ENCODE measurements at places on chromosomes 2 and 18.

- DNase-seq = no peak
These were observed at the start of gene FBXO41 for GRCh38 chr2:73284296-73285158. Gene FBXO41 (minus strand): TSS chr2:73284478. CDS start chr2:73269630, 14,848 bp downstream.

- DNase-seq = no peak
These were observed 23.7 kb upstream of the MYO5B start for GRCh38 chr18:50218432-50219197.

DNA sequence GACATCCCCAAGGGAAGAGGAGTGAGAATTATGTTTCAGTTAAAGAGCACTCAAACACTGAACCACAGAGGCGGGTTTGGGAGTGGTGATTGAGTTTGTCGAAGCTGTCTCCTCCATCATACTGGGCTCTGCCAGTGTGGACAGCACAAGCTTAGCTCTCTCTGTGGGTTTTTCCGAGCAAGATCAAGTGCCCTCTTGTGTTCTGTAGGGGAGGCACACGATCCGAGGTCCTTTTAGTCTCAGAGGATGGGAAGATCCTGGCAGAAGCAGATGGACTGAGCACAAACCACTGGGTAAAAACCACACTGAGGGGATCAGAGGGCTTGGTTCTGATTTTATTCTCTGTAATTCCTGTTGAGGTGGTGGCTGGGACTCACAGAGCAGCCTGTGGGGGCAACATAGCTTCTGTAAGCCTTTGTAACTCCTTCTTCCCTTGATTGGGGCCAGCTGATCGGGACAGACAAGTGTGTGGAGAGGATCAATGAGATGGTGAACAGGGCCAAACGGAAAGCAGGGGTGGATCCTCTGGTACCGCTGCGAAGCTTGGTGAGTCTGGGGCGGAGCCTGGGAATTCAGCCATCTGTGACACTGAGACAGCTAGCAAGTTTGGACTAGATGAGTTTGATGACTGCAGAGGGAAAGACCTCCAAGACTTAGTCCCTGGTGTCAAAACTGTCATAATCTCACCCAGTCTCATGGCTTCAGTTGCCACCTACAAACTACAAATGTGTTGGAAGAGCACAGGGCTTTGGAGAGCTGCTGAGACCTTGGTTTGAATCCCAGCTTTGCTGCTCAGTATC is 2.0 kb downstream of the NAGK start:
- no peak for DNase-seq

DNA sequence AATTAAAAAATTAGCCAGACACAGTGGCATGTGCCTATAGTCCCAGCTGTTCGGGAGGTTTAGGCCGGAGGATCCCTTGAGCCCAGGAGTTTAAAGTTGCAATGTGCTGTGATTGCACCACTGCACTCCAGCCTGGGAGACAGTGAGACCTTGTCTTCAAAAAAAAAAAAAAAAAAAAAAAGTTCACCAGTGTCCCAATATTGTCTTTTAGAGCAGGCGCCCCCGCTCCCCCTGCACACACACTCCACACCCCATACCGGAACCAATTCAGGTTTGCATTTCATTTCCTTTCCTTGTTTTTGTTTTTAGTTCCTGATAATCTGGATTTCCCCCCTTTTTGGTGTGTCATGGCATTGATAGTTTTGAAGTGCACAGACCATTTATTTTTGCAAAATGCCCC is 10.4 kb downstream of the TMEM87B start:
- DNase-seq = no peak

GRCh38 chr2:10584843-10585475 is 104.8 kb downstream of the NOL10 start:
- no peak for DNase-seq

GRCh38 chr2:38095996-38096861 is 20.3 kb upstream of the CYP1B1 start:
- no peak for DNase-seq

GRCh38 chr2:237998530-237998929 is 31.7 kb downstream of the UBE2F start:
- DNase-seq = no peak

GRCh38 chr18:35500113-35500512 is 2.4 kb upstream of the INO80C start:
- no peak for DNase-seq

DNA sequence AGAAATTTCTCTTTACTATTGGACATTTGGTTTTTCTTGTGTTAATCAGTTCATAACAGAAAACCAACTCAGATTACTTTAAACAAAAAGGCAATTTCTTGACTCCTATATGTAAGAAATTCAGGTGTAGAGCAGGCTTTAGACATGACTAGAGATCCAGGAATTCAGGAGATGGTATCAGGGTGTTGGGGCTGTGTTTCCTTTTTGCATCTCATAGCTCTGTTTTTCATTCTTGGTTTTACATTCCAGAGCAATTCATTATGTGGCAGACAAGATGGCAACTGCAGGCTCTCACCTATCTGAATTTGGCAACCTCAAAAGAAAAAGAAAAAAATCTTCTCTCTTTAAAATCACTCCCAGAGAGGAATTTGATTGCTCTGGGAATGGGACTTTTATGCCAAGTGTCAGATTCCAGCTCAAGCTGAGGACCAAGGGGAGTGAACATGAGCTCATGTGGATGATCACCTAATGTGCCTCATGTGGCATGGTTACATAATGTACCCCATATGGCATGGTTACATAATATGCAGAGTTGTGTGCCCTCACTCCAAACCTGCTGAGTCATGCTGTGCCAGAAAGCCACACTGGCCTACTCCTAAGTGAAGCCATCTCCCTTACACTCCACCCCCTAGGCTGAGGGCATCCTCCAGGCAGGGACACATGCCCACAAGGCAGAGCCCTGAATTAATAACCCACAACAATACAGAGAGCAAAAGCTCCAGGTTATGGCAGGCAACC is 282.7 kb downstream of the MBD2 start:
- DNase-seq = no peak

- DNase-seq = no peak
These were observed 40.3 kb downstream of the COPS8 start for GRCh38 chr2:237125967-237126366.
